Germinal center (tissue), 1 donor: ENCODE measurements at places on chromosomes 1 and 21.

- peak; percentile 70 for DNase-seq
Observed at GRCh38 chr1:200302192-200302920, 107.5 kb downstream of the ZNF281 start.

GRCh38 chr1:119055568-119055967 is 67.4 kb upstream of the TBX15 start:
- DNase-seq = no peak

DNA sequence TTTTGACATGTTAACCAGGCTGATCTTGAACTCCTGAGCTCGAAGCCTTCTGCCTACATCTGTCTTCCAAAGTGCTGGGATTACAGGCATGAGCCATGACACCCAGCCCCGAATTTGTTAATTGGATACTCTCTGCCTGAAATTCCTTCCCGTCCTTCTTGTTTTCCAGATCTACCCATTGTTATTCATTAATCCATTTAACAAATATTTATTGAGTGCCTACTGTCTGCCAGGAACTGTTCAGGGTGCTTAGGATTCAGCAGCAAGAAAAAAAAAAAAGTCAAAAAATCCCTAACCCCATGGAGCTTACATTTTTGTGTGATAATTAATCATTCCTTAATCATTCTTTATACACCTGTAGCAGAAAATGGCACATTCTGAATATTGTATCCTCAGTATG is 206.8 kb upstream of the FOXD3 start:
- no peak for DNase-seq

GRCh38 chr1:76070538-76070937 is 4.0 kb upstream of the ST6GALNAC3 start:
- no peak for DNase-seq

- DNase-seq = peak; percentile 82
Observed at GRCh38 chr1:32200226-32201010, at the start of gene CCDC28B. Gene CCDC28B (plus strand): TSS chr1:32200595. CDS start chr1:32201936, 1,341 bp downstream.

- no peak for DNase-seq
Observed at GRCh38 chr1:159868766-159869165, 6.3 kb upstream of the VSIG8 start.

DNA sequence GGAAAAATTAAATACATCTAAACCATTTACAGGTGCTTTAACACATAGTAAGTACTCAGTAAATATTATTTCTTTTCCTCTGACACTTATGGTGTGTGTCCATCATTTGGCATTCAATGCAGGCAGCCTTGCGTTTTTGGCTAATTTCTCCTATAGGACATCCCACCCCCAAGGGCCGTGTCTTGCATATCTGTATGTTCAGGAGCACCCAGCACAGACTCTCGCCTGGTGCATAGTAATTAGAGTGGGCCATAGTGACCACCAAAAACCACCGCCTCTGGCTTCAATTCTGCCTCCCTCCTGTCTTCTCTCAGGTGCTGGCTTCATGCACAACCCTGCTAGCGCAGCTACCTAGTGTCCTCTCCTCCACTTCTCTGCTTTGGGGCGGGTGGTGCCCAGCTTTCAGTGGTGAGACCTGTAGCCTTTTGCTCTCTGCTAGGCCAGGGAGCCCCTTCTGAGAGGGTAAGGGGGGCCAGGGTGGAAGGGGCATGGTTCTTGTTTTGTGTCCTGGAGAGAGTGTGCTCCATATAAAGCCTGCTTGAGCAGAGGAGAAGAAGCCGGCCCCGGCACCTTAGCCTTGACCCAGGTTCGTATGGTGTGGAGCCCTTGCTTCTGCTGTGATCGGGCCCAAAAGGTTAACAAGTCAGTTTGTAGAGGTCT is 33.4 kb downstream of the BATF3 start:
- no peak for DNase-seq

GRCh38 chr1:50048791-50049190 is 25.0 kb upstream of the AGBL4 start:
- DNase-seq = no peak

DNA sequence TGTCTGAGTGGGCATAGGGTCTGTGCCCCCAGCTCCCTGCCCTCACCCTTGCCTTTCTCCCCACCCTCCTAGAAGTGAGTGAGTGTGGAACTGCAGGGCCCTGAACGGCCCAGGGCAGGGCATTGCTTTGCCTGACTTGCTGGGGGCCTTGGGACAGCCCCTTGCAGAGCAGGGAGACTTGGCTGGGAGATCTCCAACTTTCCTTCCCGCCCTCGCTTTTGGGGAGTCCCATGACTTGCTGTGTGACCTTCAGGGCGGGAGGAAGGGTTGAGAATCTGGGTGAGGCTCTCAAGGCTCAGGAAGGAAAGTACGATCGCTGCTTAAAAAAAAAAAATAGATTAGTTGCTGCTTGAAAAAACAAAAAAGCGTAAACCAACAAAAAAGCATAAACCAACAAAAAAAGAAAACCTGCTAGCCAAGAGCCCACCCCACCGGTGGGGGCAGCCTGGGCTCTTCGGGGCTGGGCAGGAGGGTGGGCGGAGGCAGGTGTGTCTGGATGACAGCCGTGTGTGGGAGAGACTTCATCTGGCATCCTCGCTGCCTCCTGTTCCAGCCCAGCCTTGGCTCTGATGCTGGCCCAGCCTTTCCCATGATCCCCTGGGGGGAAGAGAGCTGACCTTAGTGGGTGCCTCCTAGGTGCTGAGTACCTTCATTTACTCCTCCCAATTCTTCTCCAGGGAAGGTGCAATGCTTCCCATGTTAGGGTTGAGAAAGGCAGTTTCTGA is 6.5 kb downstream of the NBL1 start:
- DNase-seq = no peak

DNA sequence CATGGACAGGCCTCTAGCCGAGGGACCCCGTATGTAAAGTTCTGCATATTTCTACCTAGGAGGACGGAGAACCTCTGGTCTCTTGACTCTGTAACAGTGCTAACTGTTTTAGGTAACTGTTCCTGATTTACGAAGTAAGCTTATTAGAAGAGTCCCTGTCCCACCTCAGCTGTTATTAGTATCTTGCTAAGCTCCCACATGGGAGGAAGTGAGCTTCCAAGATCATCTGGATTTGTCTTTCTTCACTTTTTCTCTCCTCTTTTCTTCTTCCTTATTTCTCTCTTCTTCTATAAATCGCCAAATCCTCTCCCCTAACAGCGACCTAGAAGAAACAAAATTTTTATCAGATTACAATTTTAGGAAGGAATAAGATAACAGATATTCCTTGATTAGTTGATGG is 4.4 kb downstream of the CD53 start:
- DNase-seq = no peak

GRCh38 chr1:206047271-206047670 is 5.7 kb upstream of the RHEX start:
- peak; percentile 50 for DNase-seq

GRCh38 chr1:209589440-209589839 is 5.9 kb downstream of the CAMK1G start:
- no peak for DNase-seq

- DNase-seq = no peak
Observed at GRCh38 chr1:87252406-87252805, 76.3 kb upstream of the LMO4 start.

- no peak for DNase-seq
Observed at GRCh38 chr1:13751458-13751871, 51.5 kb downstream of the PRDM2 start.

DNA sequence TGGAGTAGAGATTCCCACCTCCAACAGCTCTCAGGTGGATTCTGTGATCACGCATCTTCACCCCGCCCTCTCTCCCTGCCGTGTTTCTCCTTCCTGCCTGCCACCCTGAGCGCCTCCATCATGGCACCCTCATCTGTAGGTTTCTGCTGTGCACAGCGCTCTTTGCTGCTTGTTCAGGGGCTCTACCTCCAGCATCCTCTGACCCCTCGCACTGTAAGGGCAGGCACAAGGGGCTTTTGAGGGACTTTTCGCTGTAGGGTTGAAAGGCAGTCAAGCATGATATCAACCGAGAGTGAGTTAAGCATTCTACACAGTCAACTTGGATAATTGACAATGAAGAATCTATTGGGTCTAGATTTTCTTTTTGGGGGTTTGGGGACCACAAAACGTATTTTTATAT is 99.1 kb upstream of the GREM2 start:
- DNase-seq = no peak

- peak; percentile 36 for DNase-seq
Observed at GRCh38 chr1:246450611-246451251, 56.3 kb downstream of the SMYD3 start.

DNA sequence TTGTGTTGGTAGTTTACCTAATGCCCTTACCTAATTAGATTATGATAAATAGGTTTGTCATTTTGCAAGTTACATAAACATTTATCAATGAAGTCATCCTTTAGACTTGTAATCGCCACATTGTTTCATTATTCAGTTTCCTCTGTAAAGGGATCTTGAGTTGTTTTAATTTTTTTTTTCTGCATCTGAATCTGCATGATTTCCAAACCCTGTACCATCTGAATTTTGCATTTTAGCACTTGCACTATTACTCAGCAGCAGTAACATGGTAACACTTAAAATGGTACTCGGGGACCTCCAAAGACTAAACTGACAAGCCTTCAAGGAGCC is 12.4 kb downstream of the TARDBP start:
- DNase-seq = no peak
